Hindlimb muscle (tissue), 1 donor: ENCODE measurements at places on chromosomes 2 and 18.

DNA sequence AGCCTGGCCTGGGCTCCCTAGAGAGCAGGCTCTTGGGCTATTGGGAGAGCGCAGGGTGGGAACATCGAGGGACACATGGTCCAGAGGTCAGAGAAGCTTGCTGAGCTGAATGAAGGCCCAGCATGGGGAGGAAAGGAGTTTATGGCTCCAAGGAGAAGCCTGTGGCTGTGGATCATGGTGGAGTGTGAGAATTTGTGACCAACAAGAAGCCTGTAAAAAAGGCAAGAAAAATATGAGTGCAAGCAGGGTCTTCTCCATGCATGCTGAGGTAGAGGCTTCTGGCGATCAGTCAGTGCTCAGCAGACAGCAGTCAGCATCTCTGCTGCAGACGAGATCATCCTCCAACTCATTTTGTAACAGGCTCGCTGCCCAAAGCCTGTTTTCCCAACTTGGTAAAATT, 1.3 kb upstream of the SCYGR3 start:
- DNase-seq, result no peak

- DNase-seq, result no peak
Measured at GRCh38 chr18:63758615-63759240, 16.5 kb upstream of the SERPINB7 start.

DNA sequence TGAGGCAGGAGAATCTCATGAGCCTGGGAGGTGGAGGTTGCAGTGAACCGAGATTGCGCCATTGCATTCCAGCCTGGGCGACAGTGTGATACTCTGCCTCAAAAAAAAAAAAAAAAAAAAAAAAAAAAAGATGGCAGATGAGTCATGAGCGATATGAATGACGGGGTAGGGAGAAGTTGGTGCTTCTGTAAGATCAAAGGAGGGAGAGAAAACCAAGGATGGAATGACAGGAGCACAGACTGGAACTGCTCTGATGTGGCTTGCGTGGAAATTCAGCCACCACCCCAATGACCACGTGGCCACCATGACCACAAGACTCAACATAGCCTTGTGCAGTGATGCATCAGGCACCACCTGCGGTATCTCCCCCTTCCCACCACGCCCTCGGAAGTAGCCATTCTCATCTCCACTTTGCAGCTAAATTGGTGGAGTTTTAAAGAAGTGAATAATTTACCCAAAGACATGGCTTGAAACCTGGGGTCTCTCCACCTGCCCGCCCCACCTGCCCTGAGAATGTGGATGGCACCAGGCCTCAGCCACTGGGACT, 96.0 kb downstream of the ACKR3 start:
- no peak for DNase-seq

GRCh38 chr2:168494190-168494711, 38.2 kb downstream of the CERS6 start:
- no peak for DNase-seq

- peak; percentile 14 for DNase-seq
Measured at GRCh38 chr18:46293742-46294181, 189.6 kb downstream of the HAUS1 start.

GRCh38 chr2:173232956-173233744, 121.5 kb upstream of the CDCA7 start:
- DNase-seq, result no peak

GRCh38 chr2:191178806-191179514, 28.2 kb upstream of the STAT4 start:
- peak; percentile 83 for DNase-seq

GRCh38 chr2:223538920-223539440, 63.2 kb downstream of the SCG2 start:
- DNase-seq, result peak; percentile 40

GRCh38 chr2:239735131-239735828, 289.9 kb downstream of the NDUFA10 start:
- DNase-seq, result no peak

DNA sequence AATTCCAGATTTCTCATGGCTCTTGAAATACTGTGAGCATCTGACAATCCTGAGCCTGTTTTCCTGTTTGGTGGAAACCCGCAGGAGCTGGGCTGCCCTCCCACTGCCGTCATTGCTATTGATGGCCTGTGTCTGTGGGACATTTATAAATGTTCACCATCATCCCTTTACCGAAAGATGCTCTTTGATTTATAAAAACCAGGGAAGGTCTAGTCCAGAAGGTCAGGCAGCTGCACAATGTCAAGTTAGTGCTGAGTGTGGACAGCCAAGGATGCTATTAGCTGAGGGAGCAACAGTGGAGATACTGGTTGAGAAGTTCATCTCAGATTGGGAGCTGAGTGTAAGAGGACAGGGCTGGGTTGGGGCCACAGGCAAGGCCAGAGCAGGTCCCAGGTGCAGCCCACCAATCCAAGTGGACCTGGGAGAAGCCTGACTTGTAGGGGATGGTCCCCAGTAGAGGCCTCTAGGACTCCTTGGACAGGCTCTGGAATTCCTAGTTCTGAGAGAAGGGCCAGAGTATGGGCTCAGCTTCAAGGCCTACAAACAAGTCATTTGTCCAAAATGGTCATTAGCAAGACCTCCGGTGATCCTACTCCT, 55.1 kb downstream of the COPS8 start:
- DNase-seq, result no peak

DNA sequence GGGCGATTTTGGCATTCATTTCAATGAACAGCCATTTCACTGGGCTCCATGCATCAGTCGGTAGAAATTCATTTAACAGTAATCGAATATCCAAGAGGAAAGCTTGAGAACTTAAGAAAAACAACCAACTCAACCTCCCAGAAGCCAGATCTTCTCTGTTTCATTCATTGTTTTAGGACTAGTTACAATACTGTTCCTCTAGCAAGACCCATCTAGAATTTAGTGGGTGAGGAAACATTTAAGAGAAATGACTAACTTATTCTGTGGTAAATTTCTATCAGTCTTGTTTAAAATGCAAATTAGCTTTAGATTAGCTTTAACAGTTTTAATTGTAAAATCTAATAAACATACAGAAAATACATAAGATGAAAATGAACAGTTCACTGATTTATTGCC, 81.4 kb upstream of the SMAD7 start:
- no peak for DNase-seq

GRCh38 chr2:30277582-30277981, 46.2 kb downstream of the LBH start:
- DNase-seq, result no peak

DNA sequence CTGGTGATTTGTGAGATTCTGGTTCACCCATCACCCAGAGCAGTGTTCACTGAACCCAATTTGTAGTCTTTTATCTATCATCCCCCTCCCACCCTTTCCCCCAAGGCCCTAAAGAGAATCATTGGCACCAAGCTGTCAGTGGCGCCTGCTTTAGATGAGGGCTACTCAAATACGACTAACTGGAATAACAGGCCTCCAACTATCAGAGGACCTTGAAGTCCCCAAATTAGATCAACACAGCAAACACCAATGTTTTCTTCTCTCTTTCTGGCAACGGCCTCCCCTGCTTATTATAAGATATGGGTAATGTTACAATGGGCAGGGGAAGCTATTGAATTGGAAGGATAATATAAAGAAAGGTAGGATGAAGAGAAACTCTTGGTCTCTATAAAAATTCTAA, 232.3 kb downstream of the SCG2 start:
- no peak for DNase-seq

DNA sequence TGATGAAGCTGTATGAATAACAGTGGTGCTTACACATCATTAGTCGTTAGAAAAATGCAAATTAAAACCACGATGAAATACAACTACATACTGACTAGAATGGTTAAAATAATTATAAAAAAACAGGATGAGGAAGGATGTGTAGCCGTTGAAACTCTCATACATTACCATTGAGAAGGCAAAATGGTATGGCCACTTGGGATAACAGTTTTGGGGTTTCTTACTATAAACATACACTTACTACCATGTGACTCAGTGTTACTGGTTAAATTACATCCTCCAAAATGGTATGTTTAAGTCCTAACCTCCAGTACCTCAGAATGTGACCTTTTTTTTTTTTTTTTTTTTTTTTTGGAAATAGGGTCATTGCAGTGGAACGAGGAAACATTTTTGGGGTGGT, 58.4 kb downstream of the UBE2E3 start:
- DNase-seq, result no peak
